ENCODE measurements at places on chromosomes 2 and 18.

DNA sequence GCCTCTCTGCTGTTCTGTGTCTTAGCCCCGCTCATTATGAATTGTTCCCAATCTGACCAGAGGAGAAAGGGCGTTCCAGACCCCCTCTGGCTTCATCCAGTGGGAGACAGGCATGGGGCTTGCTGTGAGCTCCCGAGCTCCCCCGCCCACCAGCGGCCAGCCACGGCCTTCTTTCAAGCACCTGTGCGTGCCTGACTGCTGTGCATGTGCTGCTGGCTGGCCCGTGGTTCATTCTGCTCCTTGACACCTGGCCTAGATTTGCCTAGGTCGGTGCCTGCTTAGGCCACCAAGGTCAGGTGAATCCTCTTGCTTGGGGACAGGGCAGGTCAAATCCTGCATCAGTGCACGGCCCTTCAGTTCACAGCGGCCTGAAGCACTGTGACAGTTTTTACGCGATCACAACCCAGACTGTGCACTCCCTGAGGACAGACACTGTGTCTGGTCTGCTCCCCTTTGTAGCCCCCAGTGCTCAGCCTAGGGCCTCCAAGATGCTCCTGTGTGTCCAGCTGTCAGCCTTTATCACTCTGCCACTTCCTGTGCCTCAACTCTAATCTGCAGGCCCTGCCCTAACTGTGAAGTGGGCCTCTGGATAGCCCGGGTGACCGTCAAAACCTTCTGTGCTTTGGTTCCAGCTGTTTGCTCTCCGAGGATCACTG, 3.6 kb upstream of the LPIN1 start:
- DNase-seq: no peak

DNA sequence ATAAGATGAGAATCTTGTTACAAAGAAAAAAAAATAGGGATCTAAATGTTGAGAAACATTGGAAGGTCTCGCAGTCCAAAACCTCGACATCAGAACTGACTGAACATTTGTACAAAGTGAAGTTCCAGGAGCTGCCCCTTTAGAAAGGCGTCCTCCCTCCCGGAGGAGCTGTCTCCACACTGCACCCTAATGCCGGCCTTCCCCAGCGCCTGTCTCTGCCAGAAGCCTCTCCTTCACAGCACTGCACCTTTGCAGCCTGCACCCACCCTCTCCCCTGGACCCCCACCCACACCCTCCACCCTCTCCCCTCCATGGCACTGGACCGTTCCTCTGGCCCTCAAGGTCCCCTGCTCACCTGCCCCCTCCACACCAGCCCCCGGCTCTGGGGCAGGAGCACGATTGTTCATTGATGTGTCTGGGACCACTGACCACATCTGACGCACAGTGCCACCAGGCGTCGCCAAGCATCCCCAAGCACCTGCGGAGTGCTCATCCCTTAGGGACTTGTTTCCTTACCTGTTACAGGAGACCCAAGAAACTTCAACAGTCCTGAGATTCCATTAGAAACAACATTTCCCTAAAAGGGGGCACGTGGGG, 90.3 kb upstream of the SNTG2 start:
- DNase-seq: no peak

- no peak for DNase-seq
Measured at GRCh38 chr2:112642966-112643365, 2.8 kb upstream of the SLC20A1 start.

- DNase-seq: no peak
Measured at GRCh38 chr18:36706134-36706881, 122.5 kb downstream of the TPGS2 start.

DNA sequence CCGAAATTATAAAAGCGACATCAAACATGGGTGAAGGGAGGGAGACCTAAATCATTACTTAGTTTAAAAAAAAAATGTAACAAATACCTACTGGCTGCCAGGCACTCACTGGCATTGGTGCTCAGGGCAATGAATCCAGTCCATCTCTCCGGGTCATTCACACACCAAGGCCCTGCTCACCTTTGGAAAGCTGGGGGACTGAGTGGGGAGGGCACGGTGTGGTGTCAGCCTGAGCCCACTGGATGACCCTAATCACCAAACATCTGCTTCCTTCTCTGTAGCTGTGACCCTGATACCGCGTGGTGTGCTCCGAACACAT, 336 bp upstream of the DDX1 start:
- DNase-seq: no peak

- DNase-seq: peak; percentile 55
Measured at GRCh38 chr18:13216711-13217465, 1.7 kb upstream of the LDLRAD4 start.

DNA sequence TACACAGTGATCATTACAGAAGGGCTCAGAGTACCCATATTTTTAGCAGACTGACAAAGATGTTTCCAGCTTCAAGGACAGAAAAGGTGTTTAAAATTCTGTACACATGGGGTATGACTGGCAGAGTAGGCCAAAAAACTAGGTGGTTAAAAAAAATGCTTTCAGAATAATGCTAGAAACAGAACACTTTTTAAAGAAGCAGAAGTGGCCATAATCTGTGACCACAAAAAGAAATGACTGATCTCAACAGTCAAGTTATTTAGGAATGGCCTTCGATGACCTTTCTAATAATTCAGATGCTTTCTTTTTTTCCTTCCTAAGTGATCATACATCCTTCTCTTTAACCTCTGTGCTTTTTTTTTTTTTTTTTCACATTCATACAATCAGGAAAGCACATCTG, 4.1 kb upstream of the AQP4 start:
- no peak for DNase-seq

DNA sequence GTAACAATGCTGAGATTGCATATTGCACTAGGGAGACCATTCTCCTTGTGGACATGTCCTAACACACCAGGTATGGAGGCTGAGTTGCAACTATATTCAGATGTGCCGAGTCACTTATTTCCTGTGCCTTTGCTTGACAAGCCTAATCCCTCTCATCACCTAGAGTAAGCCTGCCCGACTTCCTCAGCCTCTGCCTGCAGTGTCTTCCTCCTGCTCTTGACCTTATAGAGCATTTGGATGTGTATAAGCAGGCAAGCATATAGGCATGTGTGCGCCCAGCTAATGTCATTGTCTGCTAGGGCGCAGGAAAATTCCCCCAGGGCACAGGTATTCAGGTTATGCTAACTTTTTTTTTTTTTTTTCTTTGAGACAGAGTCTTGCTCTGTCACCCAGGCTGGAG, 316.9 kb downstream of the CDH2 start:
- DNase-seq: no peak

- no peak for DNase-seq
Measured at GRCh38 chr2:187580462-187581124, 26.4 kb upstream of the TFPI start.

GRCh38 chr2:60735496-60736250, 20.4 kb upstream of the PAPOLG start:
- DNase-seq: no peak

GRCh38 chr2:159939946-159940345, 122.5 kb downstream of the PLA2R1 start:
- no peak for DNase-seq

- no peak for DNase-seq
Measured at GRCh38 chr2:182241936-182242335, 184.9 kb downstream of the PDE1A start.

DNA sequence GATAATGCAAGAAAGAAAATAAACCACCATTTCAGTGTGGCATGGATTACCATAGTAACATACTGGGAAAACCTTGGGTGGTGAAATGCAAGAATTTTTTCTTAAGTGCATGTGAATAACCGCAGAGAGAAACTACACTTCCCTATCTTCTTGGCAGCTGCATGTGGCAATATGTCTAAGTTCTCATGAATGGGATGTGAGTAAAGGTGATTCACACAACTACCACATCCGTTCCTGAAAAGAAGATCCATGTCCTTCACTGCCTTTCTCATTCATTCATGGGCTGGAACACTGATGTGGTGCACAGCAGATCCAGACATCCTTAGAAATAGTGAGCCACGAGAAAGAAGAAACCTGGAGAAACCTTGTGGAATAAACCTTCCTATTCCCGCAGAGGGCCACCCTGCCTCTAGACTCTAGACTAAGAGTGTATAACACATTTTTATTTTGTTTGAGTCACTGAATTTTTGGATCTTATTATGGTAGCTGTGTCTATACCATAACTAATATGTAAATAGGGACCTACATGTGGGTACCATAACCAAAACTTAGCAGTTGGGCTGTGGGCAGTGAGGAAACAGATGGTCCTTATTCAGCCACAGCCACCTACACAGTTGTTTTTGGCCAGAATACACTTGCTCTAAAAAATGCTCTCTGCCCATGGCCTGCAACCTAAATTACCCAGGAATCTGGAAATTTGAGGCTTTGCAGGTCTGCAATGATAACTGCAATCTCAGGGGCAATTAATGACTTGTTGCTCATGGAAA, 573.3 kb downstream of the LRP1B start:
- no peak for DNase-seq

GRCh38 chr18:8839281-8839680, 133.9 kb downstream of the MTCL1 start:
- DNase-seq: no peak

- no peak for DNase-seq
Measured at GRCh38 chr2:170850251-170850650, 33.6 kb downstream of the GAD1 start.

- no peak for DNase-seq
Measured at GRCh38 chr18:78130232-78131195, 849.1 kb upstream of the SALL3 start.

GRCh38 chr2:26363958-26364357, 17.4 kb upstream of the ADGRF3 start:
- DNase-seq: no peak

DNA sequence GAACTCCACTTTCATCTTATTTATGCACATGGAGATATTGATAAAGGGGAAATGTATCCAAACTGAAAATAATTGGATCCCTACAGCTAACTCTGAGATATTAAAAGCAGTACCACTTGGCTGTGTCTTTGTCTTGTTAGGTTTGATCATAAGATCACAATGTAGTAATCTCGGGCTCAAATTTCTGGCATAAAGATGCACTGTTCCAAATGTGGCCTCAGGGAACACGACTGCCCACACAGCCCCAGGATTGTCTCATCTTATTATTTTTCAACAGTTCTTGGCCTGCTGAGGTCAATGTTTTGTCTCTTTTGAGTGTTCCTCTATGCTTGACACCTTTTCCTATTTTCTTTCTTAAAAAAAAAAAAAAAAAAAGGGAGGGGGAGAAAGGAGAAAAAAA, 114.1 kb downstream of the GBX2 start:
- DNase-seq: no peak

DNA sequence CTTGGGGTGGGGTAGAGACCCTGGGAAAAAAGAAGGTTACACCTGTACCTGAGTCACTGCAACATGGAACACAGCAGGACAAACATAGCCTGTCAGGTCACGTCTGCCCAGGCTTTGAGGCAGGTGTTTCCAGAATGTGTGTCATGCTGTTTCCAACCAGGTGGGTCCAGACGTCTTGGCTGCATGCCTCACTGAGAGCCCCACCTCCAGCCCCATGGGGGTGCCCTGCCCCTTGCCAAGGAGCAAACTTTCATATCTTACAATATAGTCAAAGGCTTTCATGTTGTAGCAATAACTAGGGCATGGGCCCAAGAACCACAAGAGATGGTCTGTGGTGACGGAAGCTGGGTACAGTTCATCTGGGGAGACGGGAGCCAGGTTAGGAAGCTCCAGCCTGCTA, 499.7 kb downstream of the BCL11A start:
- no peak for DNase-seq

GRCh38 chr2:124347209-124347608, 322.1 kb downstream of the CNTNAP5 start:
- no peak for DNase-seq

DNA sequence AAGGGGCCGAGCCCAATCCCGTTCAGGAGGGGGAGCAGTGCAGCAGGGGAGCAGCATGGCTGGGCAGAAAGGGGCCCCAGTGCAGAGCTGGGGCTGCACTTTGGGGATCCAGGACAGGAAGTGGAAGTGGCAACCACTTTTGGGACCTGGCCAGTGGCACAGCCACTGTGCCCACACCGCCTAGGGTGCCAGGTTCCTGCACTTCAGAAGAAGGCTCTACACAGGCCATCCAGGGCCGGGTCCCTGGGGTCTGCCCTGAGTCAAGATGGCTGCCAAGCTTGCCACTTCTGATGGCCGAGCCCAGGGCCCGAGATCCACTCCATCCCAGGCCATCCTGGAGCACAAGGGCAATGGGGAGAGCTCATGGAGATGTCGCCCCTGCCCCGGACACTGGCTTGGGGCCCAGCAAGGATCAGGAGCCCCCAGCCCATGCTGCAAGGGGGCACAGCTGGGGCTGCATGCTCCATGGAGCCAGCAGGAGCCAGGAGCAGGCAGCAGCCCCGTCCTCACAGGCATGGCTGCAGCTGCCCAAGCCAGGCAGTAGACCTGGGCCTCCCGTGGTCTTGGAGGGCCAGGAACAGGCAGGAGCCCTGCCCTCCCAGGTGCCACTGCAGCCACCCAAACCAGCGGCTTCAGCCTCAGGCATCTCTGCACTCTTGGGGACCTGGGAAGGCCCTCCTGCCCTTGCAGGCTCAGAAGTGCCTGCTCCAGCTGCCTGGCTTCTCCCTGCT, 35.0 kb upstream of the ID2 start:
- no peak for DNase-seq

- no peak for DNase-seq
Measured at GRCh38 chr18:23269928-23270327, 134.6 kb downstream of the CABLES1 start.

GRCh38 chr2:129087133-129087813, 768.6 kb upstream of the HS6ST1 start:
- no peak for DNase-seq
